ENCODE measurements at places on chromosomes 7 and 10. TPM values are rescaled to one million over a fixed set of nuclear protein-coding genes. Genes with fewer than 3 reads are reported as not detected.

DNA sequence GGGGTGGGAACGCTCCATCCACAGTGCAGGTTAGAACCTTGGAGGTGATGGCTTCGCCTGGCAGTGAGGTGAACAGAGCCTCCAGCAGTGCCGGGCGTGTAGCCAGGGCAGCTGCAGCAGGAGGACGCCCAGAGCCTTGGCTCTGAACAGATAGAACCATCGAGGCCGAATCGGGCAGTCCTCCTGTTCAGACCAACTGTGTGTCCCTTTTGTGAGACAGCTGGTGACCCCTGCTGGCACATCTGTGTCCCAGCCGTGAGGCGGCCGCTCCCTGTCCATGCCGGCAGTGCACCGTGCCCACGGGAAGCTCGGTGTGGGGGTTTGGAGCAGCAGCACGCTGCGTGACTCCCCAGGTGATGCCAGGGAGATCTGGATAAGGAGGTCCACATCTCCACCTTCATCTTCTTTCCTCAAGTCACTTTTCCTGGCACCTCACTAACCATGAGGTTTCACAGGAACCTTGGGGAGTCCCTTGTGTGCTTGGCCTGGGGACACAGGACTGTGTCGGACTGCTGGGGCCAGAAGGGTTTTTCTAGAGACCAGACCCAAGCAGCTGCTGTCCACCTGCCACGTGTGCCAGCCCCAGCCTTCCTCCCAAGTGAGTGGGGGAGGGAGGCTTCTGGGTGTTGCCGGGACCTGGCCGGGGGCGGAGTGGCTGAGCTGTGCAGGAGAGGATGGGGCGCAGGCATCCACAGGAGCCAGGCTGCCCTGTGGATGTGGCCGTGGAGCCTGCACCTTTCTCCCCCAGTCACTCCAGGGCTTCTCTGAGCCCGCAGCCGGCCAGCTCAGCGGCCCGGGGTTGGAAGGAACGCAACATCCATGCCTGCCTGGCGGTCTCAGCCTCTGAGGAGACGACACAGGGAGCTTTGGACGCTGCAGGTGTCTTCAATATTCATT lies 69.4 kb downstream of the DNAJB6 start:
- DNase-seq = no peak

DNA sequence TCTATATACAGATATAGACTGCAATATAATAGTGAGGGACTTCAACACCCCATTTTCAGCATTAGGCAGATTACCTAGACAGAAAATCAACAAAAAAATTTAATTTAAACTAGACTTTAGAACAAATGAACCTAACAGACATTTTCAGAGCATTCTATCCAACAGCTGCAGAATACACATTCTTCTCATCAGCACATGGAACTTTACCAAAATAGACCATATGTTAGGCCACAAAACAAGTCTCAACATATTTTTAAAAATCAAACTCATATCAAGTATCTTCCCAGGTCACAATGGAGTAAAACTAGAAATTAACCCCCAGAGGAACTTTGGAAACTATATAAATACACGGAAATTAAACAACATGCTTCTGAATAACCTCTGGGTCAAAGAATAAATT lies 169.6 kb downstream of the MTERF1 start:
- DNase-seq = no peak

GRCh38 chr7:146510088-146510680 lies 393.6 kb downstream of the CNTNAP2 start:
- no peak for DNase-seq

DNA sequence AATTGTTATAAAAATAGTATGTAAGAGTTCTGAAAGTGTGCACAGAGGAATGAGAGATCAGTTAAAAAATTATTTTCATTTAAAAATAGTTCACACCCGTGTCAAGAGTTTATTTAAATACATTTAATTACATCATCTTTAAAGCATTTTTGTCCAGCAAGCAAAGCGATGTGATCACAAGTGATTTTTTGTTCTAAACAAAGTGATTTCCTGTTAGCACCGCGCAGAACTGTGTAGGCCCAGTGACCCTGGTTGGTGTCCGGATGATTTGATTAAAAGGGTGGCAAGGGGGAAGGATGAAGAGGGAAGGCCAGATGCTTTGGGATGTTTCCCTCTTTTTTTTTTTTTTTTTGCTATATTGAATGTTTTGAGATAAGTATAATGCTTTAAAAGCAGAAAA lies 227.8 kb upstream of the PITRM1 start:
- no peak for DNase-seq

GRCh38 chr10:19498393-19499290 lies 317.6 kb upstream of the PLXDC2 start:
- no peak for DNase-seq

DNA sequence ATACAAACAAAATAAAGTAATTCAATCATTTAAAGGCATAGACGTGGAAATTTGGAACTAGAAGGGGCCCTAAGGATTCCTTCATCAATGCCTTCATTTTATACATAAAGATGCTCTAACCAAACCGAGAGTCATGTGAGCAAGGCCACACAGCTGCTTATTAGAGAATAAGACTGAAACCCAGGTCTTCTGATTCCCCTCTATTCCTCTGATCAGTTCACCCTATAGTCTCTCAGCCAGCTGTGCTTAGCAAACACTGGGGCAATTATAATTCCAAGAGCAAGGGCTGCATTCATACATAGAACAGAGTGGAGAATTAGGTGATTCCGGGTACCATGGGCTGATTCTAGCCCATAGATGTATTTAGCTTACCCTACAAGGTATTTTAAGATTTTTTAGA lies 9.7 kb upstream of the XPNPEP1 start:
- DNase-seq = no peak

DNA sequence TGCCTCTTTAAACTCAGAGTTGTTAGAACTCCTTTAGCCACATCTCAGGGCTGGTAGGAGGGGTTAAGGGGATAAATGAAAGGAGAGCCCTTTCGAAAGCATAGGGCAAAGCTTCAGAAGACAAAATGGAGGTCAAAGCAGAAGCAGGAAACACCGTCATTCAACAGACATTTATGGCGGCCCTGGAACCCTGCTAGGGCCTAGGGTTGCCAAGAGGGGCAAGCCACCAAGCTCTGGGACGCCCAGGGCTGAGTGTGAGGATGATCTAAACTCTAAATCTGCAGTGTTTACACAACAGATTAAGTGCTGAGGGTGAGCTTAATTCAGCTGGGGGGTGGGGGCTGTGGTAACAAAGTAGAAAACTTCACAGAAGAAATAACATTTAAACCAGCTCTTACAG lies 79.0 kb upstream of the NFE2L3 start:
- DNase-seq = no peak

DNA sequence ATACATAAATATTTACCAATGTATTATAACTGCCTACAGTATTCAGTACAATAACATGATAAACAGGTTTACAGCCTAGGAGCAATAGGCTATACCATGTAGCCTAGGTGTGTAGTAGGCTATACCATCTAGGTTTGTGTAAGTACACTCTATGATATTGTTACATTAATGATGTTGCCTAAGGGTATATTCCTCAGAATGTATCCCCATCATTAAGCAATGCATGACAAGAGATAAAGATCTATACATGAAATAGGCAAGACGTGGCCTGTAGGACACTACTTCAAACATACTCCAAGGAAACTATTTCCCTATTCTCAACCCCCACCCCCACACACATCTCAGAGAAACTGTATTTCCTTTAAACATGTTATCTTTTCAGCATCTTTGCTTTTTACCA lies 15.3 kb upstream of the ADAM22 start:
- no peak for DNase-seq

- DNase-seq = no peak
Observed at GRCh38 chr7:105268511-105269392, 120.0 kb downstream of the SRPK2 start.

DNA sequence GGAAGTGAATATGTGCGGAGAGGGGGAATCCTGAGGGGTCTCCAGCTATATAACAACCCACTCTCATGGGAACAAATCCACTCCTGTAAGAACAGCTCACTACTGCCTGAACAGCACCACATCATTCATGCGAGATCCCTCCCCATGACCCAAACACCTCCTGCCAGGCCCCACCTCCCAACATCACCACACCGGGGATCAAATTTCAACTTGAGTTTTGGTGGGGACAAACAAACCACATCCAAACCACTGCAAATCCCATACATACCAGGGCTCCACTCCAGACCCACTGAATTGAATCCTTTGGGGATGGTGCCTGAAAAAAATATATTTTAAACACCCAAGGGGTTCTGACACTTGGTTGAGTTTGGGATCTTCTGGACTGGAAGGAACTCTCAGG lies 181.5 kb upstream of the PLXNA4 start:
- no peak for DNase-seq

DNA sequence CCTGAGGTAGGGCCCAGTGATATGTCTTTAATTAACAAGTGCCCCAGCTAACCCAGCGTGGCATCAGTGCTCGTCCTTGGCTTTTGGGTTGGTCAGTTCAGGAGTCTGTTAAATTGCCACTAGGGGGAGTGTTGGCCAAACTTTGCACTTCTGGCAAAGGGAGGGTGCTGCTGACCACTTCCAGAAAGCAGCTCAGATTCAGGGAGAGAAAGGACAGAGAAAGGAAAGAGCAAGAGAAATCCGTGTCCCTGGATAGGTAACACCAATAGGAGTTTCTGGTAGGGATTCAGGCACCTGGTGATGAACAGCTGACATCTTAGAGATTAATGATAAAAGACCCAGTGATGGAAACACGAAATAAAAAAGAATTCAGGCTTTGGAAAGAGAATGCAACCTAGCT lies 243.1 kb upstream of the AOAH start:
- DNase-seq = no peak

Gene PHTF2
- total RNA-seq = 13.2 TPM

Gene VWC2
- not detected for total RNA-seq
